ENCODE measurements at places on chromosomes 16 and 17.

DNA sequence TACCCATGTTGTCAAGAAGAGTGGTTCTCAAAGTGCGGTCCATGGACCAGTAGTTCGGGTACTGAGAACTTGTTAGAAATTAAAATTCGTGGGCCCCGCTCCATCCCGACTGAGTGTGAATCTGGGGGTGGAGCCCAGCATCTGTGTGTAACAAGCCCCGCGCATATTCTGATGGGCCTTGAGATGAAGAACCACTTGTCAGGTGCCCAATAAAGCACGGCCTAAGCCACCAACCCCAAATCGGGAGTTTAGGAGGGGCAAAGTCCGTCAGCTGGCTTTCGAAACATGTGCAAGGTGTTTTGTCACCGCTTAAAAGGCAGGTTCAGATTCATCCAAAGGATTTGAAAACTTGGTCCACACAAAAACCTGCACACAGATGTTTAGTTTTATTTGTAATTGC is 29.5 kb downstream of the PSMD12 start:
- no peak for DNase-seq

- DNase-seq: no peak
Observed at GRCh38 chr16:87202346-87202745, 114.8 kb downstream of the C16orf95 start.

DNA sequence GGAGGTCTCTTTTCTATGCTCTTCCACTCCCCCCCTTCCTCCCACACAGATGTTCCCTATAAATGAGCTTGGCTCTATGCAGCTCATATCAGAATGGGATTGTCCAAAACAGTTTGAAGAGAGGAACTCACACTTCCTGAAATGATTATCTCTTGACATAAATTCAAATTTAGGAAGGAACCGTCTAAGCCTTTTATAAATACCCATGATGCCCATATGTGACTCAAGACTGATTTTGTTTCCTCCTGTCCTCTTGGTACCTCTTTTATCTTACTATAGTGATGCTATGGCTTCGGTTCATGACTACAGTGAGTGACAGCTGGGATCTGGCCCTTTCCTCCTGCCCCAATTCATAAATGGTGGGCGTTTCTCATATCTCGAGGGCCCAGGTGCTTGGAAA is 16.6 kb upstream of the TERF2 start:
- no peak for DNase-seq

- DNase-seq: no peak
Observed at GRCh38 chr17:58436245-58436644, 18.9 kb upstream of the RNF43 start.

- no peak for DNase-seq
Observed at GRCh38 chr16:68126395-68126794, 41.2 kb downstream of the NFATC3 start.

DNA sequence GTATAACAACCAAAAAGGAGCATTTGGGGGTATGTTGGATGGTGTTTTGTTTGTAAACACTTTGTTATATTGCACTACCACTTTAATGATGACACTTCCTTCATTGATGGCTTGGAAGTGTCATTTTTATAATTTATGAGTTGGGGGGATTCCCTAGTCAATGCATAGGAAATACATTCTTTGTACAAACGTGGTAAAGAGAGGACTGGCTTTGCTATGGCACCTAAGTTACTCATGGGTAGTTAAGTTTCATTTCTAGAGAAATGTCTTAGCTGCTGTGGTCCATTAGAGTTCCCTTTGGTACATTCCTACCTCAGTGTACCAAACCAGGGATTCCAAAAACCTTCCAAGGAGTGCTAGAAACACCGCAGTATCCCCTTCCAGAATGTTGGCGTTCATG is 63.7 kb upstream of the CMIP start:
- no peak for DNase-seq

Measured in stimulated activated CD8-positive, alpha-beta memory T cell treated with anti-CD3 and anti-CD28 coated beads, Interleukin-2, amount 100 ng/mL, for 48 hours (primary cell).